ENCODE measurements at places on chromosomes 4 and X. TPM values are rescaled to one million over a fixed set of nuclear protein-coding genes. Genes with fewer than 3 reads are reported as not detected.

FAT1 gene
- total RNA-seq: 0.02 TPM

BEX5 gene
- 4.3 TPM for total RNA-seq

EXOC1L gene
- total RNA-seq: not detected

UGT2A1 gene
- not detected for total RNA-seq

IRAK1 gene
- total RNA-seq: 123 TPM

UCP1 gene
- not detected for total RNA-seq
